Stimulated activated CD4-positive, alpha-beta T cell treated with anti-CD3 and anti-CD28 coated beads, Interleukin-1b, Interleukin-23, amount 100 ng/mL, for 1 hour (primary cell): ENCODE measurements at places on chromosomes 3 and 15.

DNA sequence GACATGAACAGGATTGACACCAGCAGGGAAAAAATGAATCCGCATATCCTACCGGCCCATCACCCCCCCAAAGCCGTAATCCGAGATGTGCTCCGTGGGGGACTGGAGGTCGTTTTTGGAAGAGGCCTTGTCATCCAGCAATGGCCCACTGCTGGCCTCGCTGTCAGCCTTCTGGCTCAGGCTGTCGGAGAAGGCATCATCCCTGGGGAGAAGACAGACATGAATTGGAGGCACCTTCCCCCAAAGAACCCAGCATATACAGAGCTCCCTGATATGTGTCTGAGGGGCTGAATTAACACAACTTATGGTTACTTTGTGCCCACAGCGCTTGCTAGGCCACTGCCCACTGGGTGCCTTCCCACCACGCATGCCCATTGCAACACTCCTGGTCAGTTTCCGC is 29.6 kb upstream of the RAD18 start:
- no peak for DNase-seq

DNA sequence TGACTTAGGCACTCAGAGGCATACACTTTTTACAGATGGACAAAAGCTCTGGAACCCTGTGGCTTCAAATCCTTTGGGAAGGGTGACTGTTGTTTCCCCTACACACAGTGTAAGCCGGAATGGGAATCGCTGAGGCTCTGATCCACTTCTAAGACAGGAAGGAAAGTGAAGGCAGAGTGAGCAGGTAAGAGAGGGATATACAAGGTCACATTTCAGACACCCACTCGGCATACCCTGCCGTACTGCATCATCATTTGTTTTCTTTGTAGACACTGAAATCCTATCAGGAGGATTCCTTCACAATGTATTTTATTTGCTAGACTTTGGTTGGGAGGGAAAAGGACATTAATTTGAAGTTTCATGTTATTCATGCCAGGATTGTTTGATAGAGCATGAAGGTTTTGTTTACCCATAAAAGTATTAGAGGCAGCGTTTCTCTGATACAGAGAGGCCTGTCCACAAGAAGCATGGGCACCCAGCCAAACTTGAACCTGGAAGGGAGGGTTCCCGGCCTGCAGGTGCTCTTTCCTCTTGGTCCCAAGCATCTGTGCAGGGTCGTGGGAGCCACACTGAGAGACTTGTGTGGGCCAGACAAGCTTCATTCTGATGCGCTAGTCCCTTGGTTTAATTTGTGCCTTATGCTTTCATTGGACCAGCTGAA is 21.9 kb upstream of the POLR2M start:
- no peak for DNase-seq

DNA sequence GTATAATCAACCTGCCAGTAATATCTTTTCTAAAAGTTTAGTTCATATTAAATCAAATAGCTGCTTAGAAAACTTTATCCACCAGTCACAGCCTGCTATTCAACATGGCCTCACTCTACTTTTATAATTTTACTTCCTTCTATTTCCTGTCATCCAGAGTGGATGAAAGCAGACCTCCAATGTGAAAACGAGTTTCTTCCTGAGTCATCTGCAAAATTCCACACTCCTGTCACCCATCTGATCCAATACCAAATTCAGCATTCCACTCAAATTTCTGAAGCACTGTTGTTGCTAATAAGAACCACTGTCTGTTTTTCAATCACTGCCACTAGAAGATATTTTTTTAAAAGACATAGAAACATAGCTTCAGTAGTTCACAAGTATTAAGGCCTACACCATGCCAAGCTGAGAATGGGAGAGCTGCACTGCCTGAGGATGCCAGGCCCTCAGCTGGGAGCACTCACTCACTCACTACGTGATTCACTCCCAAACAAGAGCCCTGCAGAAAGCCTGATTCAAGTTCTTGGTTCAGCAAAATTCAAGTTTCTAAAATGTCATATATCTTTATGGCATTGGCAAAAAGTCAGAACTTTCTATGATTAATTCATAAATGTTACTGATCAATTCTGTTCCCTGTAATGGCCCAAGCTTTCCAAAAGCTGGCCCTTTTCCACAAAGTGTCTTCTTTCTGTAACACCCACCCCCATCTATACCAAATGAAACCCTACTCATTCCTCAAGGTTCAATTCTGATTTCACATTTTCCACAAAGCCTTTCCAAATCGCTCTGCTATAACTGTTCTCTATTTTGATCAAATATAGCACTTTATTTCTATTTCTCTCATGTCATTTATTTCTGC is 82.9 kb downstream of the FSIP1 start:
- DNase-seq, result no peak

- no peak for DNase-seq
Observed at GRCh38 chr3:135792858-135793475, 172.6 kb upstream of the PPP2R3A start.

DNA sequence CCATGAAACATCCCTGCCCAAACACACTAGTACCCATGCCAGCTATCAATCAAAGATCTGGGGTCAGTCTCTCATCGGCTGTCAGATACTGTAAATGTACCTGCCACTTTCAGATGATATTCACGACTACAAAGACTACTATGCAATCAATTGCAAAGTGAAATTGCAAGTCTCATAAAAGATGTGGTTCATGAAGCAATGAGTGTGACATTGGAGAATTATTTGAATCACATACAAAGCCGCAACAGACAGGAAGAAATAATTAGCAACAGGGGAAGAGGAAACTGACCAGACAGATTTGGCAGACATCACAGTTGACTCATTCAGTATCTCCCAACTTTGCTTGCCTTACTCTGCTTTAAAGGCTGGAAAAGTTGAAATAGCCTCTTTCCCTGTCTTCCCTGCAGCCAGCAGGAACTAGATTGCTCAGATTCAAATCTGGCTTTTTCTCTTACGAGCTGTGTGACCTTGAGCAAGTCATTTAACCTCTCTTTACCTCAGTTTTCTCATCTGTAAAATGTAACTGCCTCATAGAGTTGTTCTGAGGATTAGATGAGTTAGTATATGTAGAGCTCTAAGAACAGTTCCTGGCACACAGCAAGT is 95.7 kb upstream of the C3orf80 start:
- no peak for DNase-seq

DNA sequence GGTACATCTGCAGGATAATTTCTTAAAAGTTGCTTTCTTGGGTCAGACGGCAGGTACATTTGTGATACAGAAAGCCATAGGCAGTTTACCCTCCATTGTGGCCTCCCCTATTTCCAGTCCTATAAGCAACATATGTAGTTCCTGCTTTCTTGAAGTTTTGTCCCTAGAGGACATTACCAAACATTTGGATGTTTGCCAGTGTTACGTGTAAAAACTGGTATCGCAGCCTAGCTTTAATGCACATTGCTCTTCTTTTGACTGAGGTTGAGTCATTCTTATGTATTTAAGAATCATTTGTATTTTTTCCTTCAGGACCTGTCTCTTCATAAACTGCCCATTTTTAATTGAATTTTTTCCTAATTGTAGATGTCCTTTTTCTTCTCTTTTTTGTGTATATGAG is 114.3 kb downstream of the DIPK2A start:
- DNase-seq, result no peak

GRCh38 chr15:63244399-63244798 is 33.0 kb upstream of the APH1B start:
- DNase-seq, result no peak

DNA sequence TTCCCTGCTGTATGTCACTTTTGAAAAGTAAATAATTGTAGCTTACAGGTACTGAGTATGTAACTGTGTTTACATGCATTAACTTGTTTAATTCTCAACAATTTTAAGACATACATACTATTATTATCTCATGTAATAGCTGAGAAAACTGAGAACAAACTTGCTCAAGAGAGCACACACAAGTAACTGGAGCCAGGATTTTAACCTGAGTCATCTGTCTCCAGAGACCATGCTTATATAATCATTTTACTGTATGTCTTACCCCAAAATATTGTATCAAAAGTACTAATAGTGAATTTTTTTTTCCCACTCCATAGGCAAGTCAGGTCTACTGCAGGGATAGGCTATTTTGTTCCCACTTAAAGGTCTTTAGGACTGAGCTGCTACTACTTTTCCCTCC is 95.4 kb downstream of the FEZF2 start:
- no peak for DNase-seq

DNA sequence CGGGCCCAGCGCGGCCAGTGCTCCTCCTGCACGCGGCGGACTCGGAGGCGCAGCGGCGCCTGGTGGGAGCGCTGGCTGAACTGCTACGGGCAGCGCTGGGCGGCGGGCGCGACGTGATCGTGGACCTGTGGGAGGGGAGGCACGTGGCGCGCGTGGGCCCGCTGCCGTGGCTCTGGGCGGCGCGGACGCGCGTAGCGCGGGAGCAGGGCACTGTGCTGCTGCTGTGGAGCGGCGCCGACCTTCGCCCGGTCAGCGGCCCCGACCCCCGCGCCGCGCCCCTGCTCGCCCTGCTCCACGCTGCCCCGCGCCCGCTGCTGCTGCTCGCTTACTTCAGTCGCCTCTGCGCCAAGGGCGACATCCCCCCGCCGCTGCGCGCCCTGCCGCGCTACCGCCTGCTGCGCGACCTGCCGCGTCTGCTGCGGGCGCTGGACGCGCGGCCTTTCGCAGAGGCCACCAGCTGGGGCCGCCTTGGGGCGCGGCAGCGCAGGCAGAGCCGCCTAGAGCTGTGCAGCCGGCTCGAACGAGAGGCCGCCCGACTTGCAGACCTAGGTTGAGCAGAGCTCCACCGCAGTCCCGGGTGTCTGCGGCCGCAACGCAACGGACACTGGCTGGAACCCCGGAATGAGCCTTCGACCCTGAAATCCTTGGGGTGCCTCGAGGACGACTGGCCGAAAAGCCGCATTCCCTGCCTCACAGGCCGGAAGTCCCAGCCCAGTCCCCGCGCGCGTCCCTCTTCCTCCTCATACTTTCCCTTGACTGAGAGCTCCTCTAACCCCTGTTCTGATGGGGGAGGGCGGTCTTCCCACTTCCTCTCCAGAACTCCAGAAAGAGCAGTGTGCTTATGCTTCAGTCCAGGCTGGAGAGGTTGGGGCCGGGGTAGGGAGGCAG is 1.4 kb upstream of the IL17RC start:
- DNase-seq, result no peak

- no peak for DNase-seq
Observed at GRCh38 chr3:194395212-194395611, 3.9 kb downstream of the GP5 start.

GRCh38 chr3:117798221-117798620 is 1088.6 kb downstream of the TUSC7 start:
- no peak for DNase-seq

GRCh38 chr3:26460985-26461384 is 161.6 kb upstream of the LRRC3B start:
- DNase-seq, result no peak

DNA sequence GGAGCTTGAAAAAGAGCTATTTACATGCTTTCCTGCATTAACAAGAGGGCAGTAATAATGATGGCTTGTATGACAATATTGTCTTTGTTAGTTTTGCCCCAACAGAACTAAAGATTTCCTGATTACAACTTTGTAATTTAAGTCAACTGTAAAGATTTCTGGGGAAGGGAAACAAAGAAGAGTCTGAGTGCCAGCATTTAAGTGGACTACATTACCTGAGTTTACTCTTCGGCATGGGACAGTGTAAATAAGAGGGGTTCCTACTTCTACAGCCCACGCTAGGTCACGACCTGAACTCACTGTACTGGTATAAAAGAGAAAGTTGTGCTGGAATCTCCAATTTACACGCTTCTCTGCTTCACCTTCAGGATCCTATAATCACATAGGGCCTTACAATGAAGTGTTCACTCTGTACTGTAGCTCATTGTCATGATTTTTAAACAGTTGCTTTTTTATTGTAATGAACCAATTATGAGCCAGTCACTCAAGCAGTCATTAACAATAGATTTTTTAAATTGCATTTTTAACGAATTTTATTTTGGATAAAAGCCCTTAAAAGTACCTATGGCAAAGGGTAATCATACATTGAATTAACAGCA is 39.6 kb downstream of the DPH6 start:
- no peak for DNase-seq

GRCh38 chr15:42450425-42450790 is 40.5 kb downstream of the ZNF106 start:
- DNase-seq, result no peak

GRCh38 chr3:120489421-120489820 is 38.6 kb upstream of the FSTL1 start:
- DNase-seq, result no peak

GRCh38 chr15:72197041-72197459 is 537 bp downstream of the GRAMD2A start:
- no peak for DNase-seq

DNA sequence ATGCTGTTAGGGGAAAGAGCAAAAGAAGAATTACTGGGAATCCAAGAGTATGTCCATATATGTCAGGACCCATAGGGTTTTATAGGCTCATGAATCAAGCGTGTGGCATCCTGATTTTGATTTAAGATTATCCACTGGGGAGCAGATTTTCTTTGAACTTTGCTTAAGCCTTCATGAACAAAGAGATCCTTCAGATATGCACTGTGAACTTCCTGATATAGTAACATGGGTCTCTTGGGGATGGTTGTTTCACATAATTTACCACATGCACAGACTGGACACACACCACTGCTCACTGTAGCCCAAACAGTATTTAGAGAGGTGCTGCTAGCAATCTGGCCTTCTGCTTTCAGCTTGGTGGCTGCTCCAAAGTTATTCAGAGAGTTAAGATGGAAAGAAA is 200.9 kb upstream of the ZPLD1 start:
- DNase-seq, result no peak

DNA sequence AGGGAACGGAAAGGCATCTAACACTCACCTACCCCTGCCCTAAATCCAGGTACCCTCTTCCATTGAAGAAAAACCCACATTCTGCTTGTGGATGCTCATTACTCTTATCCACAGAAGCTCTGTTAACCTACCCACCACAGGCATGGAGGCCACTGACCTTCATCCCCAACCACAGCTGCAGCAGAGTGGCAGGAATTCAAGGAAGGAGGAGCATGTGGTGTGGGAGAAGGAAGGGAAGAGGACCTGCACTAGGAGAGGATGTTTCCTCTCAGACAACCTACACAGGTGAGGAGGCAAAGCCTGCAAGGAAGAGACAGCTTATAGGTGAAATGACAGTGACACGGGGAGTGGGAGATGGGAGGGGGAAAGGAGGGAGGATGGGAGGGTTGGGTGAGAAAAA is 192.5 kb upstream of the TSC22D2 start:
- no peak for DNase-seq

DNA sequence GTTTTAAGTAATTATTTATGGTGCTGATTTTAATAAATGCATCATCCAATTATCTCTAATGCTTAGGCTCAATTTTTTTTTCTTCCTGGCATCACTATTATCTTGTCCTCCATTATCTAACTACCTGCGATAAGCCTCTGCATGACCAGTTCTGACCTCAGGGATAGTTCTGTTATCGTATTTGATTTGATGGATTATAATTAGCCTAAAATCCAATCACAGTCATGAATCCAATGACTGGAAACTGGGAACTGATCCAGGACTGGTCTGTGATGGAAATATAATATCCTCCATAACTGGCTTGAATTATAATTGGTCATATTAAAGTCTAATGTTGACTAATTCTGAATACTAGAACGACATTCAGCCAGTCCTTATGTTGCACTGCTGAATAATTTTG is 1.1 kb downstream of the MYH15 start:
- DNase-seq, result no peak

- DNase-seq, result no peak
Observed at GRCh38 chr3:128585189-128585588, 65.4 kb downstream of the RPN1 start.
